ENCODE measurements at places on chromosomes 5 and 9.
A peak's percentile ranks its signal among the peaks of the same experiment; 100 is the strongest.

DNA sequence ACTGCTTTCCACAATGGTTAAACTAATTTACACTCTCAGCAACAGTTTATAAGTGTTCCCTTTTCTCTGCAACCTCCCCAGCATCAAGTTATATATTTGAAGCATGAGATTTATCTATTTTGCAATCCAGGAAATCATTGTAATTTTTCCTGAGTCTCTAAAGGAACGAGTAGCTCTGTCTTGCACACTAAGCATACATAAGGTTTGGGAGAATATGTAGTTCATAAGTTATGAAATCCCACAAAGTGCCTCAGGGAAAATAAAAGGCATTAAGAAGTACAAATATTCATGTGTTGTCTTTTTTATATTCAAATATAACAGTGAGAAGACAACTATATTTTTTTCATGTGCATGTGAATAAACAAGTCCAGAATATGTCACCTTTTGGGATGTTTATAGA lies 377.1 kb upstream of the RORB start:
- no peak for DNase-seq

GRCh38 chr9:120900824-120901223 lies 23.8 kb upstream of the PHF19 start:
- no peak for DNase-seq

DNA sequence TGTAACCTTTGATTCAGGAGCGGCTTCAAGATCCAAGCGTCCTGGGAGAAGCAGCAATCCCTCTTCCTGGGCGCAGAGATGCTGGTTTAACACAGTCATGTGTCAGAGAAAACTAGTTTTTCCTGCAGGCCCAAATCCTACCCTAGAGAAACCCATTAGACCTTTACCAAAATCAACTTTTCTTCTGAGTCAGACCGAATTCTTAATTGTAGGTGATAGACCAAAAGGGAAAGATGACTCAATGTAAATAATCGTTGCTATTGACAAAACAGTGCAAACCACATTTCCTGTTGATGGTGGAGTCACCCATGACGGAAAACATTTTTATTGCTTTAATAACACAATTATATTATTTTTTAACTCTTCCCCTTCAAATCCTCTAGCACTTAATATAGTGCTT lies 40.1 kb downstream of the SLC1A1 start:
- DNase-seq: no peak

- peak; percentile 52 for DNase-seq
These were observed 99.6 kb upstream of the RAPGEF1 start for GRCh38 chr9:131839281-131840084.

GRCh38 chr5:168802337-168802736 lies 223.2 kb upstream of the PANK3 start:
- DNase-seq: no peak

DNA sequence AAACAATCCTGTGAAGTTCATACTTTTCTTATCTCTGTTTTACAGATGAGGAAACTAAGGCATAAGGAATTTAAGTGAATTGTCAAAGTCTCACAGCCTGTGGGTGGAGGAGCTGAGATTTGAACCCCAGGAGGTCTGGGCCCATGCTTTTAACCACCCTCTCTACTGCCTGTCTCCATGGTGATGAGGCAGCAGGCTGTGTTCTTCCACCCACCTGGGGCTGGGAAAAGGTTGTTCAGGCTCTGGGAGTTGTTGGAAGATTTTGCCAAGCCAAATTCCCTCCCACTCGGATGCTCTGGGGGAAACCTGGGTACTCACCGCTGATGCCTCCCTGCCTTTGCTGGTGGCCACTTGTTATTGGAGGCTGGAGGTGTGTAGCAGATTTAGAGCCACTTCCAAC lies 18.3 kb upstream of the SYNPO start:
- no peak for DNase-seq

DNA sequence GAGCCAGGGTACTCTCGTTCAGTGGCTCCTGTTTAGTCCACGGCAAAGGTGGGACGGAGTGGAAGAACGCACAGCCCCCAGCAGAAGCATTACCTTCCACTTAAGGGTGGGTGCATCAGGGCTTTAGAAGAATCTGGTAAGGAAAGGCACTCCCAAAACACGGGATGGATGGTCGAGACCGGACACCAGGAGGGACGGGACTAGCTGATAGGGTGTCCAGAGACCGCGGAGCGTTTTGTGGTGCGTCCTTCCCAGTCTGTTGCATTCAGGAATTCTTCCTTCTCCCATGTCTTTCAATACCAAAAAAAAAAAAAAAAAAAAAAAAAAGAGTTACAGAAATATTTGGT lies 545 bp upstream of the CTSV start:
- no peak for DNase-seq

GRCh38 chr9:130172161-130172857 lies at the start of gene NCS1:
NCS1 (plus strand) TSS chr9:130172404; CDS start chr9:130172664, 260 bp downstream.
- DNase-seq: peak; percentile 83

- DNase-seq: no peak
These were observed 43.9 kb upstream of the RNF130 start for GRCh38 chr5:180115326-180116076.

GRCh38 chr5:153088538-153088937 lies 401.9 kb upstream of the GRIA1 start:
- DNase-seq: no peak

GRCh38 chr9:86072394-86072877 lies 26.9 kb downstream of the GOLM1 start:
- no peak for DNase-seq

All from Right ventricle myocardium inferior (tissue), 1 donor.